ENCODE measurements at places on chromosomes 5 and 9.

DNA sequence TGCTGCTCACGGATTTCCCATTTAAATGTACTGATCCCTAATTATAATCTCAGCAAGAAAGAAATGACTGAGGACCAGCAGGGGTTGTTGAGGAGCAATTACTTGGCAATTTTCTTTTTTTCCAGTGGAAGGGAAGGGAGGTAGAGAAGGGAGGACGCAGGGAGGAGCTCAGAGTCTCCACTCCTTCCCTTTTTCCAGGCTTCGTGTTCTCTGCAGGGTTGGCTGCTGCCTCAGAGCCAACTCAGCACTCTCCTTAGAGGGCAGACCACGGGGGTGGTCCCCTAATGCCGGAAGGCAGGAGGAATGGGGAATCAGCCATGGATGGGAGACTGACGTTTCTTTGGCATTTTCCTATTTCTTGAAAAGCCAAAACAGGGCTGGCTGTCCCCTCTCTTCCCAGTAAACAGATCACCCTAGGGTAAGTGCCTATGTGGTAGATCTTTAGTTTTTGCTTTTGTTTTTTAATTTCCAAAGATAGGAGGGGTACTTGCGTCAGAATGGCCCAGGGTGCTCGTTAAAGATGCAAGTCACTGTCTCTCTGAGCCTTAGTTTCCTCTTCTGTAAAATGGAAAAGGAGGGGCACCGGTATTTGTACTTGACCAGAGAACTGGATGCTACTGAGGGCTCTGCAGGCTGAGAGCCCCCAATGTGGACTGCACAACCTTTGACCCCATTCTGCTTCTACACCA lies 39.6 kb upstream of the LCP2 start:
- DNase-seq: no peak

- no peak for DNase-seq
Observed at GRCh38 chr9:130616451-130616850, 37.1 kb downstream of the FUBP3 start.

- DNase-seq: peak; percentile 12
Observed at GRCh38 chr5:56145511-56145910, 87.6 kb downstream of the ANKRD55 start.

DNA sequence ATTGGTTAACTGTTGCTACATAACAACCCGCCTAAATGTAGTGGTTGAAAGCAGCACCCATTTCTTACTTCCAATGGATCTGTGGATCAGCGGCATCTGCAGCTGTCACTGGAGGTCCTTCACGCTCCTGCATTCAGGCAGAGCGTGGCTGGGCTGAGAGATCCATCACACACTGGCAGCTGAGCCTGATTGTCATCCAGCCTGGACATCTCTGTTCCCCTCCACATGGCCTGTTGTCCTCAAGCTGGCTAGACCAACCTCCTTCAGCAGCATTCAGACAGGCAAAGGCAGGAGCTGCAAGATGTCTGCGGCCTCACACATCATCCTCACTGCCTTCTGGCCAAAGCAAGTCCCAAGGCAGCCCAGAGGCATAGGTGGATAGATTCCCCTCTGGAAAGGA lies 36.9 kb downstream of the DYNC2I2 start:
- no peak for DNase-seq

- DNase-seq: no peak
Observed at GRCh38 chr5:172412724-172413286, 41.5 kb downstream of the SH3PXD2B start.

- no peak for DNase-seq
Observed at GRCh38 chr5:59125011-59125961, 542.4 kb downstream of the RAB3C start.

- no peak for DNase-seq
Observed at GRCh38 chr5:151954255-151954654, 29.6 kb upstream of the GLRA1 start.

DNA sequence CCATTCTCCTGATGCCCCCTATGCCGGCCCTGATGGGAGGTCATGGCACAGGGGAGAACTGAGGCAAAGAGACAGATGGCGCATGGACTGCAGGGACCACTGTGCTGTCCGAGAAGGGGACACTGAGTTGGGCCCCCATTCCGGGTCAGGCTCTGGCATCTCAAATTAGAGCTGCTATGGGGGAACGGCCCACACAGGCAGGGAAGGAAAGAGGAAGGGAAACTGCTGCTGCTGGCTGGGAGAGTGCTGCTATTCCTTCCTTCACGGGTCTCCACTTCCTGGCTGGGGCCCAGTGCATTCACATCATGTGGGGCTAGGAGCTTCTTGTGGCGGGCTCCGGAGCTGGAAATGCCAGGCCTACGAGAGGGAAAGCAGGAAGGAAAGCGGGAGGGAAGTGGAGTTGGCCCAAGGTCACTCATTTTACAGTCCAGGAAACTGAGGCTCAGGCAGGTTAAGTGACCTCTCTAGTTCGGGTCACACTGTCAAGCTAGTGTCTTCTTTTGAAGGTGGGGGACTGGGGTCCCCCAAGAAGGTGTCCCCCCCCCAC lies 1.3 kb upstream of the CARD19 start:
- no peak for DNase-seq

DNA sequence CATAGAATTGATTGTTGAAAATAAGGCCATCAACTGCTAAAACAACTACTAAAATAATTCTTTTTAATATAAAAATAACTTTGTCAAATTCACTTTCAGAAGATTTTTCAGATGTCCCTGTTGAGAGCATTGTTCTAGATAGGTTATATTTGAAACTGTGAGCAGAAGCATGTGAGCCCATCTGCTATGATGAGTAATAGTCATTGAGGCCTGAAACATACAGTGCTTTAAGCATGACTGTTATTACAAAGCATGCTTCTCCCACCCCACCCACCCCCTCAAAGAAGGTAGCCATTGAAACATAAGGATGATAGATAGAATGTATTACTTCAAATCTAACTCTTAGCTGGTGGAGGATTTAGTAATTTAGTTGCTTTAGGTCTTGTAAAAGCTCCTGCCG lies 86.0 kb downstream of the UHRF2 start:
- DNase-seq: no peak

DNA sequence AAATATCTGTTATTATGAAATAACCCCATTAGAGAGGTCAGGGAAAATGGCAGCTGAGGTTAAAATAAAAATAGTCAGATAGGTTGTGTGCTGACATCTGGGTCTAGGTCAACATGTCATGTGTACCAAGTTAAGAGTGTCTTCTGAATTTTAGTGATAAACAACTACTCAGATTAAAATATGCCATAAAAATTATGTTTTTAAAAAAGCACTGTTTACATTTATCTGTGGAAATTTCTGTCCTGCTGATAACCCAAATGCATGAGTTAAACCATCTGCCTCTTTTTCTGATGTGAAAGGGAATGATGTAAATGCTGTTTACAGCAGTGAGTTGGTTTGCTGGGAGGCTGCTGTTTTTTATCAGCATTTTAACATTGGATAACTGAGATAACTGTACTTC lies 361.2 kb upstream of the TARS1 start:
- no peak for DNase-seq

GRCh38 chr9:20914556-20914955 lies 116.9 kb downstream of the HACD4 start:
- no peak for DNase-seq

DNA sequence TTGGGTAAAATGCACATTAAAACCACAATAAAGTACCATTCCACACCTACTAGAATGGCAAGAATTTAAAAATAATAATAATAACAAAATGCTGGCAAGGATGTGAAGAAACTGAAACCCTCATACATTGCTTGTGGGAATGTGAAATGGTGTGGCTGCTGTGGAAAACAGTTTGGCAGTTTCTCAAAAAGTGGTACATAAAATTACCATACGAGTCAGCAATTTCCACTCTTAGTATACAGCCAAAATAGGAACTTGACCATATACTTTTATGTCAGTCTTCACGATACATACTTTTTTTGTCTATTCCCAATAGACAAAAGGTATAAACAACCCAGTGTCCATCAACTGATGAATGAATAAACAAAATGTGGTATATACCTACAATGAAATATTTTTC lies 15.6 kb downstream of the FKBP15 start:
- DNase-seq: no peak

DNA sequence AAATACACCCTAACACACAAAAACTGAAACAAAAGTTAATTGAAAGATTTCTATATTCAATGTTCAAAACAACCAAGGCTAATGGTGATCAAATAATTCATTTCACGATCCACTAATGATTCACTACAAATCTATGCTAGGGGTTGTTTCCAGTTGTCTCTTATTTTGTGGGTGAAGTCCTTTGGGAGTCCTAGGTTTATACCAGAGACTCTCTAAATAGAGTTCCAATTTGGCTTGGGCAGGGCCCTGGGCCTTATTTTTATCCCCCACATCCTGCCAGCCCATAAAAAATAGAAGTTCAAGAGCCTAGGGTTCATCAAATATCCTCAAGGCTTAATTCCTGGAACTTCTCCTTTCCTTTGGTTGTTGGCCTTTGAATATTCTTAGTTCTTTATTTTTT lies 26.1 kb downstream of the SREK1IP1 start:
- no peak for DNase-seq

DNA sequence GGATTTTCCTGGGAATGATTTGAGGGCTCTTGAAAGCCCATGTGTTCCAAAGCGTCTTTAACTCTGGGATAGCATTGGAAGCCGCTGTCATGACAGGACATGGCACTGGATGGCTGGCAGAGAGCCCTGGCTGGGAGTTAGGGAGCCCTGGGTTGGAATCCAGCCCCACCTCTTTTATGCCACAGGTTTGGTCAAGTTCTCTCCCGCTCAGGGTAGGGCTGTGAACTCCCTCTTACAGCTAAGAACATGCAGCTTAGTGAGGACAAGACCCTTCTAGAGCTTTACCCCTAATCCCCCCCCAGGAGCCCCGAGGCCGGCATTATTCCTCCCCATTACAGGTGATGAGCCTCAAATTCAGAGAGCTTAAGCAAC lies 37.2 kb downstream of the OLFML2A start:
- no peak for DNase-seq

DNA sequence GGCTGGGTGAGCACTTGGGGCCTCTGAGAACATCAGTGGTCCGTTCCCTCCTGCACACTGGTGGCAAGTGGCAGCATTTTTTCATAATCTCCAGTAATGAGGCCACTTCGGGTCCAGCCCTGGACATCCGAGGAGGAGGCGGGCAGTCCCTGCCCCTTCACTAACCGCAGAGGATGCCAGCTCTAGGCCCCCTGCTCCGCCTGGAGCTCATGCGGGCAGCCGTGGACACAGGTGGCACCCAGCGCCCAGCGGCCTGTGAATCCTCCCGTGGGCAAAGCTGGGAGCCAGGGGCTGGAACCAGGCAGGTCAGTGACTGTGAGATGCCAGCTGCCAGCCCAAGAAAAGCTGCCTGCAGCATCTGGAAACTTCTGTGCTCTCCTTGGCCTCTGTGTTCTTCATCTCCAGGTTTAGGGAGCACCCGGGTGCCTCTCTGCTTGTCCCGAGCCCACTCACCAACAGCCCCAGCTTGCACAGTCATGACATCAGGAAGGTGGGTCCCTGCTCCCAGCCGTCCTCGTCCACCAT lies 92.4 kb downstream of the KCNT1 start:
- DNase-seq: no peak

GRCh38 chr9:98686961-98687855 lies 21.5 kb downstream of the GABBR2 start:
- DNase-seq: no peak

DNA sequence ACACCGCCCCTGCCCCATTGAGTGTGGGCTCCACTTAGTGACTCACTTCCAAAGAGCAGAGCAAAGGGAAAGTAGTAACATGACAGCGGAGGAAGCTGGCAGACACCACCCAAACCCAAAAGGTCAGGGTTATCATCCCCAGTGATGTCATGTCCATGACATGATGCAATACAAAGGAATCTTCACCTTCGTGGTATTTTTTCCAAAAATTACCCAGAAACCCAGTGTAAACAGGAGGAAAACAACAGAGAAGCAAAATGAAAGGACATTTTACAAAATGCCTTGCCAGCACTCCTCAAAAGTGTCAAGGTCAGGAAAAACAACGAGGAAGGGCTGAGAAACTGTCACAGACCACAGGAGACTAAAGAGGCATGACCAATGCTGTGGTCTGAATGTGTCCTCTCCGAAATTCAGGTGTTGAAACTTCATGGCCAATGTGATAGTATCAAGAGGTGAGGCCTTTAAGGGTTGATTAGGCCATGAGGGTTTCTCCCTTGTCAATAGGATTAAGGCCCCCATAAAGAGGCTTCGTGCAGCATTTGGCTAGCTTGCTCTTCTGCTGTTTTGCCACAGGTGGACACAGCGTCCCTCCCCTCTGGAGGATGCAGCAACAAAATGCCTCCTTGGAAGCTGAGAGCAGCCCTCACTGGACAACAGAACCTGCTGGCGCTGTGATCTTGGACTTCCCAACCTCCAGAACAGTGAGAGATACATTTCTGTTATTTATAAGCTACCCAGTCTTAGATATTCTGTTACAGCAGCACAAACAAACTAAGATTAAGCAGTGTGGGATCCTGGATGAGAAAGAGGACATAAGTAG lies 30.5 kb upstream of the MED10 start:
- DNase-seq: no peak

GRCh38 chr9:85524531-85524930 lies 217.2 kb downstream of the AGTPBP1 start:
- DNase-seq: no peak

DNA sequence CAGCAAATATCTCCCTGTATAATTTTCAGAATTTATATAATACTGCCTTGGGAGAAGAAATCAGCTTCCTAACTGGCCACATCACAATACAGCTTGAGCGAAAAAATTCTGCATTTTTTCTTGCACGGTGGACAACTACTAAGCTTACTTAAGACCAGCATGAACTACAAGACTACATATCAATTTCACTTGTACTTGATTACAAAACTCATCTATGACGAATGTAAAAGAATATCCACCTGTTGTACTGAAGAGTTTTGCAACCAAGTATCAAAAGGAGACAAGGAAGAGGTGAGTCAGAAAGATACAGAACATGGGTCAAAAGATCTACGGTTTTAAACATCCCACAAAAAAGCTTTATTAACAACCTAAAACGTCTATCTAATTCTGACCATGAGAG lies 279.4 kb downstream of the BNC2 start:
- DNase-seq: no peak

GRCh38 chr9:101229606-101230005 lies 155.2 kb downstream of the BAAT start:
- no peak for DNase-seq

DNA sequence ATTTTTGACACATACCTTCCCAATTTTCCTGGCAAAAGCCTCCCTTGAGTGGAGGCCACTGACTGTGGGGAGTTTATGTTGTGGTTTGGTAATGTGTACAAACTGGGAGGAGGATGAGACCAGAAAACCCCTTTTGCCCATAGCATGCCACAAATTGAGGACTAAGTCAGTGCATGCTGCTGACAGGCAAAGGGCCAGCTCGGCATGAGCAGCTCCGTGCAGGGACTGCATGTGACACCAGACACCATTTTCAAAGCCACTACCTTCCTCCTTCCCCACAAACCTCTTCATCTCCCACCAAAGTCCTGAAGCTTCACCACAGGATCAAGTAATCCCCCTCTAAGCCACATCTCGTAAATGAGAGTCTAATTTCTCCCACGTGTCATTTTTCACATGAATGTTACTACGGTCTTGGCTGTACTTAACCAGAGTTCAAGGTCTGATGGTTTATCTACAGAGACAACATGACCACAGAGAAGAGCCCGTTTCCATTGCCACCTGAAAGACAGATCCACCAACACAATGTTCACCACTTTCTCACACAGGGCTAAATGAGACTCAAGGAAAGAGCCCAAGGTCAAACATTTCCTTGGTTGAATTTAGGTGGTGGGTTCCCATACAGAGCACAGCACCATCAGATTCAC lies 106.5 kb downstream of the NFIB start:
- DNase-seq: no peak

GRCh38 chr9:86413971-86414880 lies 60.0 kb upstream of the TUT7 start:
- DNase-seq: no peak

Data from stimulated activated effector memory CD8-positive, alpha-beta T cell treated with anti-CD3 and anti-CD28 coated beads, Interleukin-12 subunit alpha, Interleukin-12 subunit beta, amount 100 ng/mL, for 72 hours (primary cell).